ENCODE measurements at places on chromosomes 6 and 20. TPM values are rescaled to one million over a fixed set of nuclear protein-coding genes. Genes with fewer than 3 reads are reported as not detected.

- DNase-seq = no peak
These were observed 51.3 kb upstream of the TGM3 start for GRCh38 chr20:2244523-2244922.

DNA sequence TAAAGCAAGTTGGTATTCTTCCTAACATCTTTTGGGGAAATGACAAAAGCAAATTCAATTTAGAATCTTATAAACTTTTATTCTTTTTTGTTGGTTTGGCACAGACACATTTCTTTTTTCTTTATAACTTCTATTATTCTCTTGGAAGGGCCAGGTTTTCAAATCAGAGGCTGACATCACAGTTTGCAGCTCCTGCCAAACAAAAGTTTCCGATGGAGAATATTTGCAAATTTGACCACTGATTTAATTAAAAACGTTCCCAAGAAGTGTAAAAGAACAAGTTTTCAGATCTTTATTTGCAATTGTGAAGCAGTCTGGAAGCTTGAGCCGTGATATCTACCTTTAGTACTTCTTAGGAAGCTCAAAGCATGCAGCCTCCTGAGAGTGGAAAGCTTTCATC is 53.8 kb upstream of the CD83 start:
- no peak for DNase-seq

DNA sequence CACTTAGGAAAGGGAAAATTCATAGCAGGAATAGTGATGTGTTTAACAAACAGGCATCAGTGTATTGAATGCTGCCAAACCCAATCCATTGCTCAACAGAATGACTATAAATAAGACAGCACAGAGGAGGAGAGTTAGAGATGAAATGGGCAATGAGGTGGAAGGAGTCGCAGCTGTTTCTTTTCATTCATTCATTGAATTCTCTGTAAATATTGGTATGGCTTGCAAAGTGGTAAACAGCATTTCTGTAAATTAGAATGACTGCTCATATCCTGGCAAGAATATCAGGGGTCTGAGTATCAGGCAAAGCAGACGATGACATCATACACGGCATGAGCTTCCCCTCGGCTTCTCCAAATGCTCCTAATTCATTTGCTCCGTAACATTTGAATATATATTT is 703.6 kb upstream of the SLC35B3 start:
- no peak for DNase-seq

DNA sequence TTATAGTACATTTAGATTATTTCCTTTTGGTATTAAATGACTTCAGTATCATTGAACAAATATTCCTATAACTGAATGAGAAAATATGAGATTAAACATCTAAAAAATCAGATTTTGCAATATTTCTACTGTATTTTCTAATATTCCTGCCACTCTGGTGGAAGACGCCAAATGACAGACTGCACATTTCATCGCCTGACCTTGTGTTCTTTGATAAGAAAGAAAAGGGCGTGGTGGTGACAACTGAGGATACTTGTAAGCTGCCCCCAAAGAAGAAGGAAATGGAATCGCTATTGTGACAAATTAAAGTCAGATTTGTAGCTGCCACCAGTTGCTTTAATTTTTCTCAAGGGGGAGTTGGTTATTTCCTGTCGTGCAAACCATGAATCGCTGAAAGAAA is 131.3 kb downstream of the MTFR2 start:
- DNase-seq = no peak

- DNase-seq = no peak
These were observed 15.9 kb downstream of the BCL2L1 start for GRCh38 chr20:31706607-31707257.

DNA sequence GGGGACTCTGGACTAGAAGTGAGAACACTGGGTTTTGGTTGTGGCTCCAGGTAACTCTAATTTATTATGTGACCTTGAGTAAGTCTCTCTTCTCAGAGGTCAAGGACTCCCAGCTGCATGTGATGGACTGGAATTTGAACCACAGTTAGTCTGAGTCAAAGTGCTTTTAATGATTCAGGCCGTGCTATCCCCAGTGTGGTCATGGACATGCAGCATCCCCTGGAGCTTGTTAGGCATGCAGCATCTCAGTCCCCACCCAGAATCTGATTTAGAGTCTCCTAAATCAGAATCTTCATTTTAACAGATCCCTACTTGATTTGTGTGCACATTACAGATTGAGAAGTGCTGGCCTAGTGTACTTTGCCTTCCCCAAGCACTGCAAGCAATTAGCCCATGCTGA is 74.2 kb downstream of the TOX2 start:
- no peak for DNase-seq

GRCh38 chr6:119128252-119128912 is 49.9 kb upstream of the FAM184A start:
- DNase-seq = no peak

GRCh38 chr6:12577124-12577850 is 139.3 kb upstream of the PHACTR1 start:
- no peak for DNase-seq

DNA sequence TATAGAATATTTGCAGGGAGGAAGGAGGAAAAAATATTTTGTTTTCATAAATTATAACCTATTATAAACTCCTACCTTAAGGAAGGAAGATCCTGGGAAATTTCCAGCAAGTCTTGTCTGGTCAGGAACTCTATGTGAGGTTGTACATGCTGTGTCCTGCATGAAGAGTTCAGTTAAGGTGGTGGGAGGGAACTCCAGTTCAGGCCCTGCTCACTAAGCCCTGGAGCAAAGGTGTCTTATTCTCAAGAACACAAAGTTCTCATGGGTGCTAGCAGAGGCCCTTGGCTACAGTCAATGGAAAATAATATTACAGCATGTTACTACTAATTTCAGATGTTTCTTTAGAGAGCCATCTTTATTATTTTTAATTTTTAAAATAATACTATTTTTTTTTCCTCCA is 3.8 kb upstream of the OGFRL1 start:
- no peak for DNase-seq

DNA sequence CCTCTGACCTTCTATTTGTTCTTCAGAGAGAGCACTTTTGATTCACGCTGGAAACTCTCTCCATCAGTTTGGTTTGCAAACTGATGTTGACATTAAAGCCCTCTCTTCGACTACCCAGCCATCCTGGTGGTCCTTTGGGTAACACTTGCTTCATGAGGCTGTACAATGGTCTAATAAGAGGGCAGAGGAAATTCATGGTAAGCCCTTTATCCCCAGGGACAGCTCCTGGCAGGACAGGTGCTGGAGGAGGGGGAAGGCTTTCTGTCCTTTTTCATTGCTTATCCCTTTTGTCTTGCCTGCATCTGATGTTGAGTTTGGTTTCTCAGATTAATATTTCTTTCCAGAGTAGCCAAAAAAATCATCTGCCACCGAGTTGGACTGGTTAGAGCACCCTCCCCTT is 52.1 kb upstream of the CD93 start:
- no peak for DNase-seq

GRCh38 chr20:42846784-42847490 is 342.8 kb downstream of the PTPRT start:
- no peak for DNase-seq

- no peak for DNase-seq
These were observed 26.3 kb downstream of the SLC12A5 start for GRCh38 chr20:46055269-46055668.

- no peak for DNase-seq
These were observed 41.3 kb downstream of the SPDEF start for GRCh38 chr6:34514593-34515472.

GRCh38 chr6:52662031-52662430 is 8.9 kb upstream of the TMEM14A start:
- DNase-seq = no peak

DNA sequence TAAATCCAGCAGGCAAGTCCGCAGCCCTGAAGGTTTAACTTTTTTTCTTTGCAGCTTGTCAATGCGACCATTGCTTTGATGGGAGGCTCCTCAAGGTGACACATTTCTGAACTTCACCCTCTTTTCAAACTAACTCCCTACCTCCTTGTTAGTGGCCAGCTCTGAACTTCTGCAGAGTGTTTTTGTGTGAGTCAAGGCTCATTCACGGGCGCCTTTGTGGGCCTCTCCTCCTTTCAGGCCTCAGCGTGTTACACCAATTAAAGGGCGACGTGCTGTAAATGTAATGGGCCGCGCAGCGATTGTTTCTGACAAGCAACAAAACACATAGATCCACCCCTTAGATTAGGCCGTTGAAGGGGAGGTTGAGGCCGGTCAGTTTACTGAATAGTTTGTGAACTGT is 45.5 kb upstream of the NR2E1 start:
- no peak for DNase-seq

DNA sequence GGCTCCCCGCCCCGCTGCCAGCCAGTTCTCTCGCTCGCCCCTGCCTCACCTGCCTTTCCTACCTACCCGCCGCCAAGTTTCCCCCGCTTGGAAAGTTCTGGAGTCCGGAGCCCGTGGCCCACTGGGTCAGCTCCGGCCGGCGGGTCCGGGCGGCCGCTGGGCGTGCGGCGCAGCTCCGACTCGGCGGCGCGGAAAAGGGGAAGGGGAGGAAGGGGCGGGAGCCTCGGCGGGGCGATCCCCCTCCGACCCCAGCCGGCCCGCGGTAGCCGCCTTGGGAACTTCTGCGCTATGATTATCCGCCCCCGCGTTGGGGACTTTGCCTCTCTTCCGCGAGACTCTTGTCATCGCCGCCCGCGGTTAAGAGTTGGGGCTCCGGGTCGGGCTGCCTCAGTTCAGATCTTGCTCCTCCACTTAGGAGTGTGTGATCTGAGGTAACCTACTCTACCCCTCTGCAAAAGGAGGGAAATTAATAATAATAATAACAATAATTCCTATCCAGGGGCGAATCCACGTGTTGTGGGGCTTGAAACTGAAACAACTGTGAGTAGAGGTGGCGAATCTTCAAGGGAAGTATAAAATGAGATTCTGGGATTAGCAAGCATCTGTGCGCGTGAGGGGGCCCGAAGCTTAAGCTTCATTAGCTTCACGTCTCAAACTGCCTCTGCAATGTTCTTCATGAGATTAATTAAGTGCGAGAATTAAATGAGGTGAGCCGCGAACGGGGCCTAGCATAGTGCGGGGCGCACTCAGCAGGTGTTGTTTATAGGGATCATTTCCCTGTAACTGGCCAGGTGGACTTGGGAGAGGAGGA is 30.8 kb downstream of the SF3B5 start:
- DNase-seq = peak; percentile 40

- DNase-seq = no peak
These were observed 27.8 kb upstream of the MYCT1 start for GRCh38 chr6:152669895-152670294.

GRCh38 chr20:597560-597959 is 12.5 kb downstream of the TCF15 start:
- no peak for DNase-seq

DNA sequence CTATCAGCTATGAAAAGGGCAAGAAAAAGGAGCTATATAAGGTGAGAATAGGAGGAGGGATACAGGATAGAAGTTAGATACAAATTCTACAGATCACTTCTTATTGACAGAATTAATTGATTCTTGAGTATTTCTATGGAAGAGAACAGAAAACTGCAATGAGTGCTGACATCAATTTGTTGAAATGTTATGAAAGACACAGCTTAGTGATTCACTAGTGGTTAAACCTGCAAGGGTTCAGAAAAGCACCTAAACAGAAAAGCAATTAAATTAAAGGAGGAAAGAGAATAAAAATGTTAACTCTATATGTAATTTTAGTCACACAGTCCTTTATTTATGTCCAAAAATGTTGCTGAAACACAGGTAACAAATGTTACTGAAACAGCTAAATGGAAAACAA is 254.4 kb upstream of the RUNX2 start:
- DNase-seq = no peak

- DNase-seq = no peak
These were observed 121.4 kb downstream of the TBXT start for GRCh38 chr6:166046226-166046625.

DNA sequence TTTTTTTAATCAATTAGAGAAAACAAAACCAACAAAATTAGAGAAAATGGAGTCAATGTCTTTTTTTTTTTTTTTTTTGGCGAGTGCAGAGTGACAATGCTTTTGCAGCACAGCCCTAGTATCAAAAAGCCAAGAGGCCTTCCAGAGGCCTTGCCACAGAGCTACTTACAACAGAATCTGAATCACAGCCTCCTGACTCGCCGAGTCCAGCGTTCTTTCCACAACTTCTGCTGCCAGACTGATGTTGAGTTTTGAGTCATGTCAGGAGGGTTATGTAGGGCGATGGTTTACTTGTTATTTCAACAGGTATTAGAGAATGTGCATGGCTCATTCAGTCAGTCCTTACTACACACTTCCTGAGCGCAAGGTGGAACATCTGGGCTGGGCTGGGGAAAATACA is 88.6 kb downstream of the FNDC1 start:
- no peak for DNase-seq

DNA sequence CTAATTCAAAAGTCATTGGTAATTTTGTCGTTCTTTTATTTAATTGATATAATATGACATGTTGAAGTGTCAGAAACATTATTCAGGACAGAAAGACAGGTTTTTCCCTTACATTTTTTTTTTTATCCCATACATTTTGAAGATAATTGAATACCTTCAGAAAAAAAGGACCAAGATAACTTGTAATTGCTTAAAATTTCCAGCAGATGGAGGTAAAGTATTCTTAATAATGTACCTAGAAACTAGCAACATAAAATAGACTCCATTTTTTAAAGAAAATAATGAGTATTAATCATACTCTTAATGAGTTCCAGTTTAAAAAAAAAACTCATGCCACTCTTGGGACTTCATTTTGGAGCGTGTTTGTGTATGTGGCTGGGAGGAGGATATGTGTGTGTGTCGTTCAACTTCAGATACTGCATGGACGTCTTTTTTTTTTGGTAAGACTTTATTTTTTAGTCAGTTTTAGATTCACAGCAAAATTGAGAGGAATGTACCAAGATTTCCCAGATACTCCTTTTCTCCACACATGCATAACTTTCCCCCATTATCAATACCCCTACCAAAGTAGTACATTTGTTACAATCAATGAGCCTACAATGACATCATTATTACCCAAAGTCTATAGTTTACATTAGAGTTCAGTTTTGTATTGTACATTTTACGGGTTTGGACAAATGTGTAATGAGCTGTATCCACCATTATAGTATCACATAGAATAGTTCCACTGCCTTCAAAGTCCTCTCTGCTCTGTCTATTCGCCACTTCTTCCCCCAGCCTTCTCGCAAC is 79.4 kb downstream of the ROS1 start:
- DNase-seq = peak; percentile 18

DNA sequence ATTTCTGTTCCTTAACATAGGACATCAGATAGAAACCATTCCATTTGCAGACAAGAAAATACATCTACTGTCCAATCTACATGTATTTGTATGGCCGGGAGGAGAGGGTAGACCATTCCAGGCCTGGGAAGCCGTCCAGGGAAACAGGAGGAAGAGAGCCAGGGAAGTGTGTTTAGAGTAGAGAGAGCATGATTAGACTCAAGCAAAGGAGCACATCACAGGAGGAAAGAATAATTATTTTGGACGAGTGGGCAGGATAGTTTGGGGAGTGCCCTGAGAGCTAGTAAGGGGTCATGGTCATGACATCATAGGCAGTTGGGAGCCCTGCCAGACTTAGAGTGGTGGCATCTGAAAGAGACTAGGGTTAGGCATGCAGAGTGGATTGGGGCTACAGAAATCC is 250.0 kb downstream of the HIVEP2 start:
- DNase-seq = no peak

RRAGD gene
- polyA plus RNA-seq = 1.4 TPM

DCDC2 gene
- polyA plus RNA-seq = not detected

TFAP2C gene
- polyA plus RNA-seq = not detected

LPA gene
- not detected for polyA plus RNA-seq

PHF1 gene
- 76.5 TPM for polyA plus RNA-seq

ZKSCAN4 gene
- 5.8 TPM for polyA plus RNA-seq

BNIP5 gene
- not detected for polyA plus RNA-seq

EBF4 gene
- polyA plus RNA-seq = 2.0 TPM

BRPF3 gene
- 8.4 TPM for polyA plus RNA-seq

PGK2 gene
- polyA plus RNA-seq = not detected

CCN6 gene
- 0.15 TPM for polyA plus RNA-seq

OR2B6 gene
- not detected for polyA plus RNA-seq

All from CD8-positive, alpha-beta memory T cell (primary cell).